GM23338 (cell line): ENCODE measurements at places on chromosomes 16 and 17. TPM values are rescaled to one million over a fixed set of nuclear protein-coding genes. Genes with fewer than 3 reads are reported as not detected.

DNA sequence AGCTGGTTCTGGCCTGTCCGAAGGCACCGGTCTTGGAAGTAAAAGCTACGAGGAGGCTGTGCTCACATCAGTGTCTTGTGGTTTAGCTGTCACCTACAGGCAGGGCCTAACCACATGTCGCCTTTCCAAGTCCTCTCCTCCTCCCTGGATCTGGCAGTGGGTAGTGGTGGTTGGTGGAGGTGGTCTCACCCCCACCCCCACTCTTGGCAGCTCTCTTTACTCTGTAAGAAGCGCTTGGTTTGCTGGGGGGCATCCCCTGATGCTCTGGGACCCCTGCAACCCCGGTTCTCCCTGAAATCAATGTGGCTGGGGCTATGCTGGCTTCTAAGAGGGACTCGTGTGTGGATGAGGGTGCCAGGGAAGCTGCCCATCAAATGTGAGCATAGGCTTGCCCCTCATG, 68.3 kb downstream of the WIPI1 start:
- DNase-seq = no peak

- no peak for DNase-seq
Measured at GRCh38 chr17:31882571-31882970, 18.9 kb downstream of the UTP6 start.

DNA sequence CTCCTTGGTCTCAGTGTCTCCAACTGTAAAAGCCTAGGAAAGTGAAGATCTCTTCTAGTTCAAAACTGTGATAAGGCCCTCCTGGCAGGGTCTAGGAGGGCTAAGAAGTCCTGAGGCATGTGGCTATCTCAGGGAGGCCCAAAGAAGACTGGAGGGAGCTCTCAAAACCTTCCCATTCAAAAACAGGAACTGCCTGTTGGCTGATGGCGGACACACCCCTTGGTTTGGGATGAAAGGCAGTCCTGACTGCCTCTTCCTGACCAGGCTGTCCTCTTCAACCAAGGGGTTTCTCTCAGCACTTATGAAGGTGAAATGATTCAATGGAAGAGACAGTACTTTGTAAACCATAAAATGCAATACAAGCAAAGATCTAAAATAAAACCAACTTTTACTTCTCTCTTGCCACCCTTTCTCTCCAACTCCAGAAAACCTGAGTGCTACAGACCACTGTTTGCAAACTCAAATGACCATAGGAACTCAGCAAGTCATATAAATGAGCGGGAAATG, 4.7 kb downstream of the ZNF764 start:
- no peak for DNase-seq

DNA sequence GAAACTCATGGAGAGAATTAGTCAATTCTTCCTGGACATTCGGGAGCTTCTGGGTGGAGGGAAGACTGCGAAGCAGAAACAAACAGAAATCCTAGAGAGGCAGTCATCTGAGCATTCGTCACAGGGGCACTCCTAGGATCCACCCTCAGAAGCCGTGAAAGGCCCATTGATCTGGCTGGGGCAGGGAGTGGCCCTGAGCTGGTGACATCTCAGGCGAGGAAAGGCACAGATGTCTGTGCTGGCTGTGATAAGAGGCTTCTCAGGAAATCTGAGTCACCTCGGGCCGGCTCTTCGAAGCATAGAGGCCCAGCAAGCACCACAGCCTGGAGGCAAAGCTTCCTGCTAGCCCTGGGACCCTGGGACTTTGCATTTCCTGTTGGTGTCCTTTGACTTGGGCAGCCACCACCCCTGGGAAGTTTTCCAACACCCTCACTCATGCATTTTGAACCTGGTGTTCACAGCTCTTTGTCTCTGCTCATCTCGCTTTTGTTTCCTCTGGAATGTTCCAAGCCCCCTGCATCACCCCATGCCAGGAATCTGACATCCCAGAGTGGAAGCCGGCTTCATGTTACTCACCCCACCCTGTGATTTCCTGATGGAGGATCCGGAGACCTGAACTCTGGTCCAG, 23.3 kb upstream of the CDRT4 start:
- peak; percentile 85 for DNase-seq

DNA sequence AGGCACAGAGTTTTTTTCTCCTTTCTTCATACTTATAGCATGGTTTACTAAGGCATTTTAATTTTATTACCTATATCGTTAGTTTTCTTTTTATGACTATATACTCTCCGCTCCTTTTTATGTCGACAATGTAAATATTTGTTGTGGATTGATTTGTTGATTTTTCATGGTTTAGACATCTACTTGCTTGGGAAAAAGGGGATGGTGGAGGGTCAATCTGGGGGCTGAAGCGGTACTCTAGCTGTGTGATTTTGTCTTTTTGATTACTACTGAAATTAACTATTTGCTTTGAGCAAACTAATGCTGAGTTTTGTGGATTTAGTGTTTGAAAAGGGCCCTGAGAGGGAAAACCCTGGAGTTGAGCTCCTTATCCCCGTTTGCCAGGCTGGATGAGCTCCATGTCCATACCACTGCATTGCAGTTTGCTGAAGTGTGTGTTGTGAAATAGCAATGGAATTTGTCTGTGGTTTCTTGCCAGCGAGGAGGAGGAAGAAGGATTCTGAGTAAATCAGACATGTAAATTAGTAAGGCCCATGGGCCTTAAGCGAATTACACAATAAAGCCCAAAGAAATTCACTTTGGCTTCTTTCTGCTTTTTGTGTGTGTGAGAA, 72.0 kb downstream of the FTO start:
- DNase-seq = peak; percentile 47

- no peak for DNase-seq
Measured at GRCh38 chr17:261635-262034, 80.2 kb upstream of the DOC2B start.

DNA sequence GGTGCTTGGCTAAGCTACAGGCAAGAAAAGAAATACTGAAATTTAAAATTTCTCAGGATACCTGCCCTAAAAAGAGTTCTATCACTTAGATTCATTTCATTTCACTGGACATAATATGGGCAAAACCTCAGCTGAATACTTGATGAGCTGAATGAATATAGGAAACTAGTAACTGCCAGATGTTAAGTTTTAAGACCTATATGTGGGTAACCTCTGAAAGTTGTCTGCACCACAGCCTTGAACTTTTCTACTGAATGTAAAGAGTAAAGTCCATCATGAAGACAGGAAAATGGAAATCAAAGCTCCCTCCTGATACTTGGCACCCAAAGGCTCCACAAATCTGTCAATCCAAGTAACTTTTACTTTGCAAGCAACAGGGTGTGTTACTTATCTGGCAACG, 50.8 kb downstream of the HIC1 start:
- DNase-seq = no peak

- no peak for DNase-seq
Measured at GRCh38 chr16:66525396-66526180, 24.3 kb downstream of the TK2 start.

DNA sequence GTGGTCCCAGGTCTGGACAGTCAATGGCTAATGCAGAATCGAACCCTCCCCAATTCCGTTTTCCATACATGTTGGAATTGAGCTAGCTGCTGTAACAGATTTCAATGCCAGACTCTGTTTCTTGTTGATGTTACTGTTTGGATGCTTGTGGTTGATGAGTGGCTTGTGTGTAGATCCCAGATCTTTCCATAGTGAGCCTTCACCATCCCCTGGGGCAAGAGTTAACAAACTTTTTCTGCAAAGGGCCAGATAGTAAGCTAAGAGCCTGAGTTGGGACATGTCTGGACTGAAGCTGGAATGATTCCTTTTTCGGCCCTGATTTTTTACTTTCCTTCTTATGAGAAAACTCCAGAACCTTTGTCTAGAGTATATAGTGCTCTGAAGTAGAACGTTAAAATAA, 296.3 kb downstream of the CPPED1 start:
- DNase-seq = no peak

GRCh38 chr17:44197980-44198720, 1.5 kb downstream of the ATXN7L3 start:
- DNase-seq = peak; percentile 46

GRCh38 chr16:51149251-51149661, 1.8 kb downstream of the SALL1 start:
- peak; percentile 36 for DNase-seq

- DNase-seq = no peak
Measured at GRCh38 chr16:11147754-11148444, 108.1 kb downstream of the SOCS1 start.

DNA sequence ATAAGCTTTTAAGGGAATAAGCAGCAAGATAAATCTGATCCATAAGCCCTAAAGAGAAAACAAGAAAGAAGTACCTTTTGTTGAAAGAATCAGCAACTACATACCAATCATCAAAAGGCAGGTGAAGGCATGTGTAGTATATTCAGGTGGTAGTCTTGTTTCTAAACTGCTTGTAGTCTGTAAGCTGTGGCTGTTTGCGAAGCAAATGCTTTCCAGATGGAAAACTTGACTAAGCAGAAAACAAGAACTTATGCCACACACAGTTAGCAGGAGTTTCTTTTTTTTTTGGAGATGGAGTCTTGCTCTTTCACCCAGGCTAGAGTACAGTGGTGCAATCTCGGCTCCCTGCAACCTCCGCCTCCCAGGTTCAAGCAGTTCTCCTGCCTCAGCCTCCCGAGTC, 5.7 kb downstream of the CBX1 start:
- DNase-seq = no peak

DNA sequence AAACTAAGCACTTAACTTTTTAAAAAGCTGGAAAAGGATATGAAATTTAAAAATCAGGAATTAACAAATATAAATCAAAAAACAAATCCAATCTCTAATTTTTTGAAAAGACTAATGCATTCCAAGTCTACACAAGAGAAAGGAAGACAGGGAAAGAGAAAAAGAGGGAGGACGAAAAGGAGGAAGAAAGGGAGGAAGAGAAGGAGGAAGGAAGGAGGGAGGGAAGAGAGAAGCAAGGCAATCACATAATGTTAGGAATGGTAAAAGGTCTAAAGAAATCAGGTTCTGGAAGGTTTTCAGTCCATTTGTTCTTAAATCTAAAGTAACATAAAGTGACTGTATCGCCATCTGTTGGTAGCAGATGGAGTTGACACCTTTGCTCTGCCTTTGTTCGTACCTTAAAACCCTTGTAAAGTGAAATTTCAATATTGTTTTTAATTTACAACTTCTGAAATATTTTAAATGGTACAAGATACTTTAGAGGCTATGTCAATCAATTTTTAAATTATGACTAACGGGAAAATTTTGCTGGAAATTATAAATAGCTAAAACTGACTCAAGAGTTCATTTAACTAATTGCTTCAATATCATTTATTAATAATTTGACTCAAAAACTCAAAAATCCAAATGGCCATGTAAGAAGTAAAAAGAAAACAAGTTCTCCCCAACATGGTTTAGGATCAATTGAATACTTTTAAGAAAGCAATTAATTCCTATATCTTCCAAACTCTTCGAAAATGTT, 20.4 kb upstream of the CDYL2 start:
- DNase-seq = peak; percentile 81

DNA sequence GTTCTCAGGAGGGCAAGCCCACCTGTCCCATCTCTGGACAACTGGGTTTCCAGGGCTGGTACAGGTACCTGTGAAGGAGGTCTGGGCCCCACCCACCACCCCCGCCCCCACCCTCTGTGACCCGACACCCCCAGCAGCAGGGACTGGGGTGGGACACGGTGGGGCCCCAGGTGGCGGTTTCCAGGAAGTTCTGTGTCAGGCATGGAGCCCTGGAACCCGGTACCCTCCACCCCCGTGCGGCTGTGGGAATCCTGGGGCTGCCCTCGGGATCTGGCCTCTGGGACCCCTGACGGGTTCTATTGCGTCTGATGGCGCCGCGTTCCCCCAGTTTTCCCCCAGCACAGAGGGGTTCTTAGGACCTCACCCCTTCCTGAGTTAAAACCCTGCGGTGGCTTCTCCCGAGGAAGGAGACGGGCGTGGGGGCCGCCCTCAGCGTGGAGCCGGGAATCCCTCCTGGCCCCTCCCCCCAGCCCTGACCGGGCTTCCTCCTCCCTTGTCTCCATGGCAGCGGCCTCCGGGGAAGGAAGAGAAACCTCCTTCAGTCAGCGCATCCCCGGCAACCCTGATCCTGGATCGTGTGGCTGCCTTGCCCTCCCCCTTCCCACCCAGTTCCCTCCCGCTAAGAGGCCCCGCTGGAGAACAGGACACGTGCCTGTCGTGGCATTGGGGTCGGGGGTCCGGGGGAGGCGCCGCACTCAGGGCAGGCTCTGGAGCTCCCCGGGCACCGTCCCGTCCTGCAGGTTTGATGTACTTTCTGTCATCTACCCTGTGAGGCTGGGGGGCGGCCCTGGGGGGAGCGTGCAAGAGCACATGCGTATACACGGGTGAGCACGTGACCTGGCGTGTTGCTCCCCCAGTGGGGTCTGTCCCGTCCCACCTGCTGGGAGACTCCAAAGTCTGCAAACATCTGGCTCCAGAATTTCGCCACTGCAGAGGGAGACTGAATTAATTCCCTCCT, 30.3 kb downstream of the CACNA1H start:
- DNase-seq = no peak

DNA sequence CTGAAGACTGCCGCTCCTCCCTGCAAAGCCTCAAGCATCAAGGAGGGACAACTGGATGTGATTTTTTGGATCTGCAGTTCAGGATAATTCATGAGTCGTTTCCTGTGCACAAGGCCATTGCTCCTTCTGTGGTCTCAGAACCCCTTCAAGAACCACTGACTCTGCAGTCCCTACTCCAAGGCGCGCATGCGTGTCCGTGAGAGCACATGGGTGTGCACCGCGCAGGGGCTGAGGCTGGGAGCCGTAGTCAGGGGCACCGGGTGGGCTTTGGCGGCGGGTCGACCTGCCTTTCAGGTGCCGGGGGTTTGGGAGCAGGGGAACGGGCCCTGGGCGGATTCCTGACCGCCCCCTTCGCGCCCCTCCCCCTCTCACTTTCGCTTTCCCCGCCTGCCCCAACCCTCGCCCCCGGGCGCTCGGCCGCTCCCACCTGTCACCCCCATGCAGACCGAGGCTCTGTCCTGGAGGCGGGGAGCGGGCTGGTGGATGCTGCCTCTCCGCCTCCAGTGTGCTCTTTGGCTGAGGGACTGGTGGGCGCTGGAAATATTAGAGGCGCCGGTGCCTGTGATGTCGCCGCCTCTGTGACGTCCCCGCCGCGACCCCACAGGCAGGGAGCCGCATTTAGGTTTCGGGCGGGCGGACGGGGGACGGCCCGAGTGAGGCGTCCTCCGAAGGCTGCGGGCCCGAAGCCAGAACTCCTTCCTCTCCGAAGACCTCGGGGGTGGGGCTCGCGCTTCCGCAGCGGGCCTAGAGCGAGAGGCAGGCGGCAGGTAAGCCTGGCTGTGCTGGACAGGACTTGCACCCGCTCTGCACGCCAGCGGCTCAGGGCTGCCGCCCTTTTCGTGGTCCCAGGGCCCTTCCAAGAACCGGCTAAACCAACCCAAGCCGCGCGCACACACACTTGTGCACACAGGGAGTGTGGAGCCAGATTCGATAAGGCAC, at the start of gene SPATA32:
Gene SPATA32, minus strand, starts transcription at position 518 of the 939 bp plus-strand sequence. Its CDS starts 78 bp downstream, at position 440.
- DNase-seq = peak; percentile 88

The MAP2K4 gene
- total RNA-seq = 36.4 and 36.9 TPM in 2 replicates

The CCL7 gene
- not detected in 2 replicates for total RNA-seq

The ADAM11 gene
- total RNA-seq = 4.4 and 4.7 TPM in 2 replicates

The HSPB9 gene
- 0.52 TPM in 1 of 2 replicates, not detected in the other for total RNA-seq

The CHST4 gene
- 16.7 and 17.8 TPM in 2 replicates for total RNA-seq
